ENCODE measurements at places on chromosomes 1 and 21. TPM values are rescaled to one million over a fixed set of nuclear protein-coding genes. Genes with fewer than 3 reads are reported as not detected.

DNA sequence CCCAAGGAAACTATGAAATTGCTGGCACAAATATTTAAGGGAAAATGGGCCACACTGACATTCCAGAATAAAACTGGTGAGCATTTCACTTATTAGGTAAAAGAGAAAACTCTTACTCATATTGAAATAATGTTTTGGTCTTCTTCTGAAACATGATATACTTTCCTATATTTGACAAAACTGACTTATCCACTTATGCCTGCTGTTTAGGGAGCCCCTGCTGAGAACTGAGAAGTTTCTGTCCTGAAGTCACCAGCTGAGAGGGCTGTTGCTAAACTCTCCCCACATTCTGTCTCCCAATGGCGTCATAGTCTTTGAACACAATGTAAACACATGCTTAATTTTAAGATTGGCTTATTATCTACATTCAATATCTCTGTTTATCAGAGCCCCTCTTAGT lies 46.8 kb upstream of the ZC3H11B start:
- DNase-seq, result no peak

The MAP10 gene
- total RNA-seq, result not detected

DNA sequence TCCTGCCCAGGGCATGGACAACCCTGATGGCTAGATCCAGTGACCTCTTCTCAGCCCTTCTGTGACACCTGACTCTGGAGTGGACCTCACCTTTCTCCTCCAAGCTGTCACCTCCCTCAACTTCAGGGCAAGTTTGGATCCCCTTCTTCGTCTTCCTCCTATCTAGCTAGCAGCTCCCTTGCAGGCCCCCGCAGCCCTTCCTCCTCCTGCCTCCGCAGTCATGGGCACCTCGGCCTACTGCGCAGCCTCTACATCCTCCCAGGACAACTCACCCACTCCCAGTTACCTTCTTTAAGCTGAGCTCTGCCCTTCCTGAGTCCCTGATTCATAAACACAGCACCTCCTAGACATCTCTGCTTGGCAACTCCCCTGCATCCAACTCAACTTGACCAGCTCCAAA lies 61.3 kb upstream of the ID3 start:
- DNase-seq, result no peak

DNA sequence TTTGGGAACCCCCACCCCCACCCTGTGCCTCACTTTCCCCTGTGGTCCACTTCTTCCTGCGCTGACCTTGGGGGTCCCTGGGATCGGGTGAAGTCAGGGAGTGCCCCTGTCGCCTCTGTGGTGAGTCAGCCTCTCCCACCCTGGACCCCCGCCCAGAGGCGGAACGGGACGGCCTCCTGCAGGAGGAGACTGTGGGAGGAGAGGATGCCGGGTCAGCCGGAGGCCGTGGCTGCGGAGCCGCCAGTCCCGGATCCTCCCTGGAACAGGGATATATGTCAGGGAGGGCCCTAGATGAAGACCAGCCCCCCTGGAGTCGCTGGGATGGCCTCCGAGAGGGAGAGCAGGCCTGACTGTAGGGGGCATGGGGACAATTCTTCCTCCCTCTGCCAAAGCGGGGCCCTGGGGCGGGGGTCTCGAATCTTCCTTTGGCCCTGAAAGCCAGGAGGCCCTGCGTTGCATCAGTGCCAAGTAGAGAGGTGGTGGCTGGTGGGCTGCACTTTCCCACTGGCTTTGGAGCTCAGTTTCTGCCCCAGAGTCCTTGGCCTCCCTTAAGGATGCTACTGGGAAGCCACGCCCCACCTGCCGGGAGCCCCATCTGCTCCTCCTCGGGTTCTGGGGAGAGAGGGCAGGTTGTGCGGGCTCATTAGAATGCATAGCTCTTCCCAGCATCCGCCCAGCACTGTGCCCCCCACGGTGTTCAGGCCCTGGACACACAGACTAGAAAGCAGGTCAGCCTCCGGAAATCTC lies 930 bp downstream of the ARHGEF10L start:
- no peak for DNase-seq

The RBP7 gene
- 3.3 TPM for total RNA-seq

The CYYR1 gene
- total RNA-seq, result 2.5 TPM

- DNase-seq, result no peak
Measured at GRCh38 chr1:185969028-185969427, 234.8 kb downstream of the HMCN1 start.

DNA sequence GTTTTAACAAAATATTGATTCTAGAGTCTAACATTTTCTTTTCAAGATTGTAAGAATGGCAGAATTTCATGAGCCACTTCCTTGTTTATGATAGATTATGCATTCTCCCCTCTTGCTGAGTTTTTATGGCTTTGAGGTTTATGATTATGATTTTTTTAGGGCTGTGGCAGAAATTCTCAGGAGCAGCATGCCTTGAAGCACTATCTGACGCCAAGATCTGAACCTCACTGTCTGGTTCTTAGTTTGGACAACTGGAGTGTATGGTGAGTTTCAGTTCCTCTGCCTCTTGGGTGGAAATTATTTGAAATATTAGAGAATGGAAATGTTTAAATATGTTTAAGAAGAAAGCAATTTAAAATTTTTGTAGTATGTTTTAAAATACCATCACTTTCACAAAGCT lies 10.2 kb downstream of the USP16 start:
- DNase-seq, result no peak

The PATJ gene
- 299 TPM for total RNA-seq

DNA sequence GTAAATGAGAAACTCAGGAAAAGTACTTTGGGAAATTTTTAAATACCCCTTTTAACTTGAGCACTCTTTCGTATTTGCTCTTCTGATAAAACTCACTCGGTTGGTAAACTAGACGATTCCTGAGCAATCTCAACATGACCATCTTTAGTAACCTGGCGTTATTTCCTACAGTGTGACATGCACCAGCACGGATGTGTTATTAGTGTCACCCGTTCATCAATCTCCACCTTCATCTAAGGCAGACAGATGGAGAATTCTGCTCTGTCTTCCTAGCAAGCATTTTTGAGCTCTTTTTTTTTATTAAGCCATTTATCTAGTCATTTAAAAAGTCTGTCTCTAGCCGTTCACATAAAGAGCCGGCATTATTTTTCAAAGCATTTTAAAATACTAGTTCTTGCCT lies 155.2 kb downstream of the DISP1 start:
- no peak for DNase-seq

The UTS2 gene
- total RNA-seq, result not detected

The OR2W3 gene
- 0.68 TPM for total RNA-seq

The DPT gene
- 25.8 TPM for total RNA-seq

DNA sequence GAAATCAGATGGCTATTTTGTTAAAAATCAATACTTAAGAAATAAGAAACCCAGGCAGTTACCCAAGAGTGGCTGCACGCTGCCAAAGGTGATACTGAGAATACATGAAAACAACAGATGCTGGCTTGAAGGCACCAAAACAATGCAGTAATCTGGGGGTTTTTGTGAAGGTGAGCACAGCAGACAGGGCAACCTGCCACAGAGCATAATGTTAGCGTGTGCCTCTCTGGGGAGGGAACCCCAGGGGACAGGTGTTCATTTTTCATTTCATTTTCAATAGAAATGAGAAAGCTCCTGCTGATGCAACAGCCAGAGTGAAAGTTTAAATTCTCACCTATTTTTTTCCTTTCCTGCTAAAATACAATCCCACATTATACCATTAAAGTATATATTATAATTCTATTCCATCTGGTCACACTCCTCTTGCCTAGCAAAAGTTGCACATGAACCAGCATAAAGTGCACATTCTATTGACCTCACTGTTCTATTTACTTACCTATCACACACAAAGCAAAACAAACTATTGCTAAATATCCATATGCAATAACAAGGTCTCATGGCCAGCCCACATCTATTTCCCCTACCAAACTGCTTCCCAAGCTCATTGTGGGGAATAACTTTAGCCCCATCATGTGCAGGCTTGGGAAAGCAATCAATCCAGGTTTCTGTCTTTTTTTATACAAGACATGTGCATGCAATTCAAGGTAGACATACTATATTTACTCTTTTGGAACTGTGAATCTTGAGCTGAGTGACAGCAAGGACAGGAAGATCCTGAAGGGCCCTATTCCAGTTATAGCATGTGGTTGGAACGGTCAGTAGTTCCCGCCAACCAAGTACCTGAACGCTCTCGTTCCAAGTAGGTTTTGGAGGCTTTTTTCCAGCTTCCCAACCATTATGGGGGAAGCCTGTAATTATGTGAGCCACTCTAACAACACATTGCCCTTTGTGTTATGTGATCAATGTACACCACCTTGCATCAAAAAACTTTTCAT lies 173.6 kb downstream of the RERE start:
- peak; percentile 17 for DNase-seq

The SLFNL1 gene
- total RNA-seq, result 0.55 TPM

The KCNJ10 gene
- total RNA-seq, result not detected

The MCOLN2 gene
- 133 TPM for total RNA-seq

The CDK18 gene
- total RNA-seq, result 34.4 TPM

GRCh38 chr1:53614231-53615021 lies 124.5 kb downstream of the GLIS1 start:
- peak; percentile 3 for DNase-seq

DNA sequence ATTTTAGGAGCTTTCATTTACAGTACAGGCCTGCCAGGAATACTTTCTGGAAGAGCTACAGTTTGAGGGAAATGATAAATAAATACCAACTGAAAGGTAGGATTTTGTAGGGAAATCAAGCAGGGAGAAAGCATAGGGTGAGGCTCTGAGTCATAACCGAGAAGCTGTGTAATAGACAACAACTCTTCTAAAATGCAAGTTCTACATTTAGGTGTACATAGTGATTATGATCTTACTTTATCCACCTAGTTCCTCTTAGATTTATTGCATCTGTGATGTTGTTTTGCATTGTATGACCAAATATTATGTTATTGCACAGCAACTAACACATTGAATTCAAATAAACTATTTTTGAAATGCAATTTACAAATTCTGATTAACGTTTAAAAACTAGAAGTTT lies 819.3 kb downstream of the PLA2G4A start:
- DNase-seq, result no peak

DNA sequence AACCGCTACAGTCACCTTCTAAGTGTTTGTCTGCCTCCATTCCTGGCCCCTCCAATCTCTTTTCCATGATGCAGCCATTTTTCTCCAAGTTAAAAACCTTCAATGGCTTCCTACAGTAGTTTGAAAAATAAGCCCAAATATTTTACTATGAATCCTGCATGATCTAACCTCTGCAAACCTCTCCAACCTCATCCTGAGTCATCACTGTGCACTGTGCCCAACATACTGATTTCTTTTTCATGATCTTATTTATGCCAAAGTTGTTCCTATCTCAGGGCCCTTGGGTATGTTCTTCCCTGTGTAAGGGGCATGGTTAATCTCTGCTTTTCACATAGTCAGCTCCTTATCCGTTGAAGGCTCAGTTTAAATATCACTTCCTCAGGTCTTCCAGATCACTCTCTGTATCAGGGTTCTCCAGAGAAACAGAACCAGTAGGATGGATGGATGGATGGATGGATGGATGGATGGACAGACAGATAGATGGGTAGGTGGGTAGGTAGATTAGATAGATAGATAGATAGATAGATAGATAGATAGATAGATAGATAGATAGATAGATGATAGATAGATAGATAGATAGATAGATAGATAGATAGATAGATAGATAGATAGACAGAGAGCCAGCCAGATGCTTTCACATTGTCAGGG lies 18.1 kb upstream of the PTPN14 start:
- DNase-seq, result no peak

DNA sequence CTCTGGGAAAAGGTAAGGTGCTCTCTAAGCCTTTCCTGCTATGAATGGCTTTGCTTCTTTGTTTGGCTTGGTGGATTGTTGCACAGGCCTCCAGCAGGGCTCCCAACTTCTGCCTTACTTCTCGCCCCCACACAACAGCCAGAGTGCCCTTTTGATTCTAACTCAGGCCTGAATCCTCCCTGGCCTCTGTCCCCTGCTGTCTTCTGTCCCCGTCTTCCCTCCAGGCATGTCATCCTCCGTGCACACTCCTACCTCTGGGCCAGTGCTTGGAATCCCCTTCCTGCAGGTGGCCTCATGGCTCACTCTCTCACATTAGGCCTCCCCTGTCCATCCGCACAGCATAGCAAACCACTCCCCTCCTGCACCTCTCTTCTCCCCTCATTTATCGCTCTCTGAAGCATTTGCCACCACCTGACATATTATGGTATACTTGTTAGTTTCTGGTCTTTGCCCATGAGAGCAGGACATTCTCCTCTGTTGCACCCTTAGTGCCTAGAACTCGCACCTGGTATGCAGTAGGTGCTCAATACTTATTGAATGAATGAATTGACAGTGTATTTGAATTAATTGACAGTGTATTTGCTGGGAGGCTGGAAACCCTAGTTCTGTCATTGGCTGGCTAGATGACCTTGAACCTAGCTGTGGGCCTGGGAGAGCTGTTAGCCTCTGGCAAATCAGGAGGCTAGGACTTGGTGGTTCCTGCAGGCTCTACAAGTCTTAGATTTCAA lies 2.9 kb downstream of the ZDHHC18 start:
- no peak for DNase-seq

The CYP4A22 gene
- total RNA-seq, result not detected

GRCh38 chr1:203448521-203449061 lies 27.0 kb upstream of the PRELP start:
- DNase-seq, result no peak

DNA sequence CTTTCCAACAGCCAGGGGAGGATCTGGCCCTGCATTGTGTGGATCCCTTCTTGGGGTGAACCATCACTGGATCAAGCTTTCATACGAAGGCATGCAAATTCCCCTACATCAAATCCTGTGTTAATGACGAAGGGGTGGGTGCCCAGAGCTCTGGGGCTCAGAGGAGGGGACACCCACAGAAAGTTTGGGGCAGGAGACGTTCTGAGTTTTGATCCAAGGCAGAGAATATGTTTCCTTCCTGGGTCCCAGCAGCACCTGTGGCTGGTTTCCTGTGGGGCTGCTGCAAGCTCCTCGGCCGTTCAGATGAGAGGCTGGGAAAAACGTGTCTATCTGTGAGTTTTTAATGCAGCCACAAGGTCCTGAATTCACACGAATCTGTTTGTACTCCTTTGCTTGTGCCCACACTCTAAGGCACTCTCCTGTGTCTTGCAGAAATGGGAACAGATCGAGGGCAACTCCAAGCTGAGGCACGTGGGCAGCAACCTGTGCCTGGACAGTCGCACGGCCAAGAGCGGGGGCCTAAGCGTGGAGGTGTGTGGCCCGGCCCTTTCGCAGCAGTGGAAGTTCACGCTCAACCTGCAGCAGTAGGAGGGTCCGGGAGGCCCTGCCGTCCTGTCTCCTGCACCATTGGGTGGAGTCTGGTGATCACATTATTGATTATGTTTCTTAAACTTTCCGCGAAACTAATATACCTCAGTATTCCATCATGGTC lies 147.1 kb downstream of the PGBD5 start:
- DNase-seq, result no peak

GRCh38 chr21:45457161-45457831 lies 52.3 kb downstream of the COL18A1 start:
- no peak for DNase-seq

The AGBL4 gene
- not detected for total RNA-seq

- DNase-seq, result no peak
Measured at GRCh38 chr1:31584869-31585735, 8.8 kb downstream of the TINAGL1 start.

DNA sequence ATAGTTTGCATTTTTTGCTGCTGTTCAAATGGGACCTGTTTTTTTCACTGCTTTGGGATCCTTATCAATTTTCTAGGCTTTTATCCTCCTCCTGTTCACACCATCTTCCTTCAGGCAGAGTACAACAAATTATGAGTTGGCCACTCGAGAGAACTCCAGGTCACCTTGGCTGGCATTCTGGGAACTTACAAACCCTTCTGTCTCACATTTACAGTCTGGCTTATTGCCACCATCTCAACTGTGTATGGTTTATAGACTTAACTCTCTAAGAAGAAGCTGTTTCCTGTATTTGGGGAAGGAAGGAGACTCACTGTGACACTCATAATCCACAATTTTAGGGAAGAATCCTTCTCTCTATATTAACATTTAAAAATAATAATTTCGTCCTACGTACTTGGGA lies 5.4 kb upstream of the ZNF691 start:
- no peak for DNase-seq

GRCh38 chr1:91161749-91162148 lies 139.9 kb upstream of the ZNF644 start:
- DNase-seq, result no peak

All from transverse colon (tissue), 4 donors.